ENCODE measurements at places on chromosomes 2 and 18.

DNA sequence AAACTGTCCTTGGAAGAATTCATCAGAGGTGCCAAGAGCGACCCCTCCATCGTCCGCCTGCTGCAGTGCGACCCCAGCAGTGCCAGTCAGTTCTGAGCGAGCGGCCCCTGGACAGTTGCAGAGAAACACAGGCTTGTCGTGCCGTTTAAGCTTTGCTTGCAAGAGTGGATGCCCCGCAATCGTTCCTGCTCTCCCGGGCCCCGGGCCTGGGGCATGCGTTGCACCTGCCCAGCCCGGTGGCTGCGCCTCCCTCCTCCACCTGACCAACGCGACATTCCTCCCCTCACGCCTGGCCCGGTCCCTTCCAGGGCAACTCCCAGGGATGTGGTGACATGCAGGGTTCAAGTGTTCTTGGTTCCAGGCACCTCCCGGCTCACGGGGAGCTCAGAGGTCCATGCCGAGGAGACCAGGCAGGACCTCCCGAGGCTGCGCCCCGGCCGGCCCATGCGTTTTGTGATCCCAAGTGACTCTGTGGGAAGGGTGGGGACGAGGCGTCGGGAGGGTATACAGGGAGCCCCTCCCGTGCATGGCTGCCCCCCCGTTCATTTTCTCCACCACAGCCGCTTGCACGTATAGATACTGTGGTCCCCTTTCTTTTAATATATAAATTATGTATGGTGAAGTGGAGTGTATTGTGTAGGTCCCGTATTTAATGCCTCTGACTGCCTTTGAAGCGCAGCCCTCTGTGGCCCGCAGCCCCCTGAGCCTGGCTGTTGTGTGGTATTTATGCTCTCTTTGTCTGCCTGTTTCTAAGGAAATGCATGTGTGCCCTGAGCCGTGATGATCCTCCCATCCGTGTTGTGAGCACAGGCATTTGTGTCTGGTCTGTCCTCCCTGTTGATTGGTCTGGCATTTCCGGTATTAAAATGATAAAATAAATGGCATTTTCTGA, 21.2 kb downstream of the ODC1 start:
- no peak for DNase-seq

DNA sequence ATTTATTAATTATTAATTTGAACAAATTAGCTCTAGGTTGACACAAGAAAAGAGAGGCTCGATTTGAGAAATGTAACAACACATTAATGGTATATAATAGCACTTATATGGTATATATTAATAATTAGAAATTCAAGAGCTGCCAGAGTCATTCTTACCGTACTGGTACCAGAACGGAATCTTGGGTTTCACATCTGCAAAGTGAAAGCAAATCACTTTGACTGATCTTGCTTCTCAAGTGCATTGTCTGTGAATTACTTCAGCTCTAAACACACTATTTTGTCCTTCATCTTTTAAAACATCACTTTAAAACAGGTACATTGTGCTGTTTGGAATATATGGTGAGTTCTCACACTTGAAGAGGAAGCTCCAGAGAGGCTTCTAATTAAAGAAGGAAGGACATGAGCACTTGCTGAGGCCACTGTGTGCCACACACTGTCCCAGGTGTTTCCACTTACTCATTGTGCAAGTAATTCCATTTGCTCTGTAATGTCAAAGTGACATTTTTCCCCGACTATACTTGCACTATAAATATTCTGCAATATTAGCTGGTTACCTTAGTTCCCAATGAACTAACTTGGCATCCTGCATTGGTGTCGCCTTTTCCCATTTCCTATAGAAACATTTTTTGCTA, 85.8 kb downstream of the PLA2R1 start:
- DNase-seq, result no peak

- DNase-seq, result no peak
These were observed 6.1 kb upstream of the IL37 start for GRCh38 chr2:112904883-112905282.

- DNase-seq, result no peak
These were observed 10.4 kb downstream of the CERKL start for GRCh38 chr2:181646415-181646987.

DNA sequence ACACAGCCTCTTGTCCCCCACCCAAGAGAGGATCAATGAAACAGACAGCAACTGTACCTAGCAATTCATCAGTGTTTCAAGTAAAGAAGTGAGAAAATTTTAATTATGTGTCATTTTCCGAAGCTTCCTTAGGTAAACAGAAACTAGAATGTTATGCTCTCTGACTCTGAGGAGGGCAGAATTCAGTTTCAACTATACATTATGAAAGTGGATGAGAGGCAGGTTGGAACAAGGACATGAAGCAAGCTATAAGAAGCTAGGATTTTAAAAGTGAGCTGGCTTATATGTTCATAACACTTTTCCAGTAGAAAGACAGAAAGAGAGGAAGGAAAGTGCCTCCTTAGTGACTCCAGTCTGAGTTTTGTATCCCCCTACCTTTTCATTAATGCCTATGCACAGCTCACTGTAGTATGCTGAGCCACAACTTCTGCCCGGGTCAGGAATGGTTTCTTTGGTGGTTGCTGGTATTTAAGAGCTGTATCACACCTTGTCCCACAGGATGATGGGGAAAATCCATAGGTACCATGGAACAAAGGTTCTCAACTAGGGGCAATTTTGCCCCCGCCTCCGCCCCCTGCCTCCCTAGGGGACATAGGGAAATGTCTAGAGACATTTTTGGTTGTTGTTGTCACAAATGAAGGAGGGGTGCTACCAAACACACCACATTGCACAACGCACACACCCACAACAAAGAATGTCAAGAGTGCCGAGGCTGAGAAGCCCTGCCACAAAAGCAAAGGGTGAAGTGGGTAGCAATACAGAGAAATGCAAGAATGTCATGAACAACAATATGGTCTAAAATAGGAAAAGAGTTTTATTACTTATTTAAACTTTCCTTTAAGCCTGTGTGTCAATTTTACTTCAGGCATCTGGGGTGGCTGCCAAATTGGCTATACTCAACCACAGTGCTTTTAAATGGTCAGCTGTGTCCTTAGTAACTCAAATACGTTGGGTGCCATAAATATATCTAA, 161.0 kb upstream of the ZFP36L2 start:
- no peak for DNase-seq

DNA sequence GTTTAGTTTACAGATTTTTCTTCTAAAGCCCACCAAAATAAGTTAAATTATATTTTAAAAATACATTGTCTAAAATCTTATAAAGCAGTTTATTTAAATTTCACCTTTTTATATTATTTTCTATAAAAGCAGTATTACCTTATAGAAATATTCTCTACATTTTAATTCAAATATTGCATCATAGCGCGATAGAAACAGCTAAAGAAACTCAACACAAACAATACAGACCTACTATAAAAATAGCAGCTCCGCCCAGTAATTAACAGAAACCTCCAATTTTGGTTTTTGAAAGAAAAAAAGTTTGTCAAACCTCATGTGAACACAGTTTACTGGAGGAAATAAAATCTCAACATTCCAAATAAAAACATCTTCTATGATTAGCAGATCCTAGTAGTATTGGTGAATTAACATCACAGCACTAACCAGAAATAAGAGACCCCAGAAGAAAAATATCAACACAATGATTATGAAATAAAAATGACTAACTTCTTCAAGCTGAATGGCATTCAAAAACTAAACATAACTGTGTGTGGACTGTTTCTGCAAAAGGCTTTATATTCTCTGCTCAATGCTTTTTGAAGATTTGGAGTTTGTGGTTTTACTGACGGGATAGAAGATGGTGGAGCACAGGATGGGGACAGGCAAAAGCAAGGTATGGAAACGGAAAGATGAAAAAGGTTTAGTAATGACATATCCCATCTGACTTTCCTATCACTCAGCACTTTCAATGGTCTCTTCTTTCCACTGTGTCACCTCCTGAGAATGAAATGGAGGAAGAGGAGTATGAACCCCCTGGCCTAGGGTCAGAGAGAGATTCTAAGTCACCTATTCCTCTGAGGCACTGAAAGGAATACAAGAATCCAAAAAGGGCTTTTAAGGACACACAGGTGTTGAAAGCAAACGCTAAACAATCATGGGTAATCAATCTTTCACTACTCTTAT, 17.5 kb downstream of the MAP4K3 start:
- DNase-seq, result no peak

DNA sequence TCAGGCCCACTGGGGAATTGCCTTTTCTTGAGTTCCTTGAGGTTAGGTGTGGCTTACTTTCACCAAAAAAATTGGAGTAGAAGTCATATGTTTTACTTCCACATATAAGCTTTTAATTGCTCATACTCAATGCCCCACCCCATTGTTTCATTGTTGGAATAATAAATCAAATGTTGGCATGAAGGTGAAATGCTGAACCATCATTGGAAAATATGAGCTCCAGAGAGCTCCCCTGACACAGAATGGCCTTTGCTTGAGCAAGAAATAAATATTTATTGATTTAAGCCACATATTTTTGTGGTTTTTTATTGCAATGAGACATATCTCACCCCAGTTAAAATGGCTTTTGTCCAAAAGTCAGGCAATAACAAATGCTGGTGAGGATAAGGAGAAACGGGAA, 167.3 kb upstream of the SRD5A2 start:
- no peak for DNase-seq

- DNase-seq, result no peak
These were observed 9.2 kb upstream of the CCDC141 start for GRCh38 chr2:179059026-179059700.

- DNase-seq, result no peak
These were observed 6.8 kb upstream of the CD207 start for GRCh38 chr2:70842401-70842800.

- DNase-seq, result no peak
These were observed 174.9 kb downstream of the AGAP1 start for GRCh38 chr2:235668782-235669181.

DNA sequence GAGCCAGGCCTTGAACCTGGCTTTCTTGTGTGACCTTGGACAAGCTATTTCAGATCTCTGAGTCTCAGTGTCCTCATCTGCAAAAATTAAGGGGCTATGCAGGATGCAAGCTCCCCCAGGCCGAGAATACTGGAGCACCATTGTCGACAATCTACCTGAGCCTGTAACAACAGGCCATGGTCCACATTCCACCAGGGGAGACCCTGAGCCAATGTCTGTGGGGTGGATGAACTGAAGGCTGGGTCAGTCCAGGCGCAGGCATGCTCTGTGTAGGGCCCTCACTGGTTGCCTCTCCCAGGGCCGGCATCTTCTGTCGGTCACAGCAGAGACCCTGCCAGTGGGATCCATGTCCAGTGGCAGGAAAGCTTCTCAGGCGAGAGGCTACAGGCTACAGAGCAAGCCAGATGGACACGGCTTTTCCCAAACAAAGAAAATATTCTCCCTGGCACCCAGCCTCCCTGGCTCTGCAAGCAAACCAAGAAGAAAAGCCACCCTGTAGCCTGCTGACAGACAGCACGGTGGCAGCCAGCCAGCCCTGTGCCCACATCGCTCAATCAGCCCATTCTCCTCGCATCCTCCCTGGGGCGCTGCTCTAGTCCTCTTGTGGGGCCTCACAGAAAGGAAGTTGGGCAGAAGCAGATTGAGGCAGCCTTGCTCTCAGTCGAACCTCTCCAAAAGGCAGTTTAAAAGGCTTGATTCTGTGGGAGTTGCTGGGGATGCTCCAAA, 48.7 kb upstream of the FZD7 start:
- DNase-seq, result no peak

GRCh38 chr2:211867845-211868451, 670.7 kb downstream of the ERBB4 start:
- DNase-seq, result no peak

- DNase-seq, result no peak
These were observed 191.4 kb downstream of the ZNF407 start for GRCh38 chr18:74789078-74789477.

DNA sequence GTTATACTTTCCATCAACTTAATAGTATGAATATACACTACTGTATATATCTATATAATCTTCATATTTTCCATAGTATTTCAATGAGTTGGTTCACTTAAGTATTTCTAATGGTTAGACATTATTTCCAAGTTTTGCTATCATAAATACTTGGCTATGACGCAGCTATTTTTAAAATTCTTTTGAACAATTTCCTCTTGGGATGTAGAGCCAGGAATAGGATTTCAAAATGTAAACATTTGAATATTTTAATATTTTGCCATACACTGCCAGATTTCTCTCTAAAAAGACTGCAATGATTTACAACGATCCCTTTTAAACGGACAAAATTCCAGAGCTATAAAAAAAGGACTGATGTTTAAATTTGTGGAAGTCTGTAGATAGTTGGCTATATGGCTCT, 95.6 kb downstream of the NUP35 start:
- no peak for DNase-seq

- no peak for DNase-seq
These were observed 36.4 kb downstream of the ICOS start for GRCh38 chr2:203973000-203973399.

DNA sequence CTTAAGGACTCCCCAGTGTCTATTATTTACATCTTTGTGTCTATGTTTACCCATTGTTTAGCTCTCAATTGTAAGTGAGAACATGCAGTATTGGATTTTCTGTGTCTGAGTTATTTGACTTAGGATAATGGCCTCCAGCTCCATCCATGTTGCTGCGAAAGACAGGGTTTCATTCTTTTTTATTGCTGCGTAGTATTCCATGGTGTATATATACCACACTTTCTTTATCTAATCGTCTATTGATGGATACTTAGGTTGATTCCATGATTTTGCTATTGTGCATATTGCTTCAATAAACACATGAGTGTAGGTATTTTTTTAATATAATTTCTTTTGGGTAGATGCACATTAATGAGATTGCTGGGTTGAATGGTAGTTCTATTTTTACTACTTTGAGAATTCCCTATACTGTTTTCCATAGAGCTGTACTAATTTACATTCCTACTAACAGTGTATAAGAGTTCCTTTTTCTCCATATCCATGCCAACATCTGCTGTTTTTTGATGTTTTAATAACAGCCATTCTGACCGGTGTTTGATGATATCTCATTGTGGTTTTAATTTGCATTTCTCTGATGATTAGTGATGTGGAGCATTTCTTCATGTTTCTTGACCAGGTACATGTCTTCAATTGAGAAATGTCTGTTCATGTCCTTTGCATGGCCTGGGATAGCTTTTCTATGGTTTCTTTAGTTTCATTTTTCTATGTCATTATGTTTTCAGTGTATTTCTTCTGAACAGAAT, 21.8 kb downstream of the MTCL1 start:
- DNase-seq, result no peak

- no peak for DNase-seq
These were observed 59.2 kb downstream of the ADI1 start for GRCh38 chr2:3460156-3460555.

GRCh38 chr2:44778671-44779476, 162.6 kb upstream of the SIX3 start:
- DNase-seq, result no peak

- DNase-seq, result no peak
These were observed 52.7 kb upstream of the KYNU start for GRCh38 chr2:142824756-142825155.

DNA sequence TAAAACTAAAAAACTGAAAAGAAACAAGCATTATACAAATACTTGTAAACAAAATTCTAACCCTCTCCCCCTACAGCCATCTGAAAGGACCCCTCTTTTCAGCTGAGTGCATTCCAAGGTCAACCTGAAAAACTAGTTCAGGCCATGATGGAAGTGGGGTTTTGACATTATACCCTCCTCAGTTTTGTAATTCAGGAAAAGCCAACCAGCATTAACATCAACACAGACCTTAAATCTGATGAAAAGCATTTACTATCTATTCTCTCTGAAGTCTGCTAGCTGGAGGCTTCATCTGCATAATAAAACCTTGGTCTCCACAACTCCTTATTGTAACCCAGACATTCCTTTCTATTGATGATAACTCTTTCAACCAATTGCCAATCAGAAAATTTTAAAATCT, 302.2 kb downstream of the CNTNAP5 start:
- no peak for DNase-seq
